ENCODE measurements at places on chromosomes 6 and 20.

DNA sequence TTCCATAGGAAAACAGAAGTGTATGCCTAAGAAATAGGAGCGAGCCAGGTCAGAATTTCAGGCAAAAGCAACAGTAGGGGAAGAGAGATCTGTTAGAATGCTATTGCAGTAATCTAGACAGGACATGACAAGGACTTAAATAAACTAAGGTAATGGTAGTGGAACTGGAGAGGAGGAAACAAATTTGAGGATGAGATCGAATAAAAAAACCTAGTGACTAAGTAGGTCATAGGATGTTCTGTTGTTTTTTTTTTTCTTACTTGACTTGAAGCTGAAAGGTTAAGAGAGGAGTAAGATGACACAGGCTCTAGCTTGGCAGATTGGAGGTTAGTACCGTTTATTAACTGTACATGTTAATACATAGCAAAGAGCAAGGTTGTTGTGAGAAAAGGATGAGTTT lies 28.6 kb downstream of the ORC3 start:
- DNase-seq = no peak

DNA sequence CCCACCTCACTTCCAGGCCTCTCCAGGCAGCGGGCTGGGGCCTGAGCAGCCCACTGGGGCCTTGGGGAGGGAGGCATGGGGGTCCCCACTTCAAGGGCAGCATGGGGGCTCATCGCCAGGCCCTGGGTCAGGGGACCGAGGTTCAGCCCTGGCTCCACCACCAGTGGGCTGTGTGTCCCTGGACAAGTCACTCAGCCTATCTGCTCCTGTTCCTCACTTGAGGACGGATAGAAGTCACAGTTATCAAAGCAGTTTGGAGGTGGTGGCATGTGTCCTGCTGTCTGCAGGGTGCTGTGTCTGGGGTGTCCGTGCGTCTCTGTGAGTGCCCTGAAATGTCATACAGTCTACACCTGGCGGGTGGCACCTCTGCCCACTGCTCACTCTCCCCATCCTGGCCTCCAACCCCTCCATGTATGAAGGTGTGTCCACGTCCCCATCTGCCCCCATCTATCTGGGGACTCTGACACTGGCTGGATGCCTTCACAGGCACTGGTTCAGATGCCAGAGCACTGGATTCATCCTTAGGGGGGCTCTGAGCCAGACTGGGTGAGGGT lies 3.6 kb downstream of the EEF1A2 start:
- DNase-seq = no peak

DNA sequence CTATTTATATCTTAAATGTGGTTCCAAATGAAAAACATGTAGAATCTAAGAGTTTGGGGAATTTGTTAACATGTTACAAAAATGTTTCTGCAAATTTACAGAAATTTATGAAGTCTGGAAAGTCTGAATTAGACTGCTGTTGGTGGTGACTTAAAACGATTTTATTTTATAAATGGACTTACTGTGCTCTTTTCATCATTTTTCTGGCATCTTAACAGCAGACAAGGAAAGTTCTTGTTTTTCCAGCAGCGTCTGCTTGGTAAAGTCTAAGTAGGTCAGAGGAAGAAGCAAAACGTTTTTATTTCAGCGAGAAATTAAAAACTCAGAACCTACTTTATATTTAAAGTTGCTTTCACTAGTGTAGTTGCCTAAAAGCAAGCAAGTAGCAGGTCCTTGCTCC lies 48.6 kb upstream of the COL9A1 start:
- no peak for DNase-seq

- DNase-seq = peak; percentile 92
These were observed 35.9 kb downstream of the PLCG1 start for GRCh38 chr20:41173161-41173721.

GRCh38 chr6:100620085-100620840 lies 155.5 kb upstream of the SIM1 start:
- no peak for DNase-seq

All from H7 (cell line).